Naive thymus-derived CD4-positive, alpha-beta T cell (primary cell): ENCODE measurements at places on chromosomes 2 and 18.

GRCh38 chr18:42536442-42536841, 579.0 kb downstream of the RIT2 start:
- no peak for DNase-seq

GRCh38 chr2:191169456-191170300, 18.9 kb upstream of the STAT4 start:
- DNase-seq = no peak

GRCh38 chr18:44396550-44396949, 284.1 kb upstream of the SETBP1 start:
- no peak for DNase-seq

DNA sequence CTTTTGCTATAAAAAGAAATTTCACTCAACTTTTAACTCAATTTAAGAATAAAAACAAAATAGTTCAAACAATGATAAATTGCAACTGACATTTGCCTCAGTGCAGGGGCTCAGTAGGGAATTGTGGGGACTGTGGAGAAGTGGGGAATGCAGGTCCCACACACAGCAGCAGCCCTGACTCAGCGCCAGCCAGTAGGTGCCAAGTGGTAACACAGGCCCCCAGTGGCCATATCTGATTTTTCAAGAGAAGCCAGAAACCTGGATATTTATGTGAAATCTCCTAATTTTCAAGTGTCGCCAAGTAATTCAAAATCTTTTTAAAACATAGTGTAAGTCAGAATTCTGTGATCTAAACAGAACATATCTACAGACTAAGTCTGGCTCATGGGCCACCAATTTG, 186.3 kb downstream of the EN1 start:
- DNase-seq = no peak

DNA sequence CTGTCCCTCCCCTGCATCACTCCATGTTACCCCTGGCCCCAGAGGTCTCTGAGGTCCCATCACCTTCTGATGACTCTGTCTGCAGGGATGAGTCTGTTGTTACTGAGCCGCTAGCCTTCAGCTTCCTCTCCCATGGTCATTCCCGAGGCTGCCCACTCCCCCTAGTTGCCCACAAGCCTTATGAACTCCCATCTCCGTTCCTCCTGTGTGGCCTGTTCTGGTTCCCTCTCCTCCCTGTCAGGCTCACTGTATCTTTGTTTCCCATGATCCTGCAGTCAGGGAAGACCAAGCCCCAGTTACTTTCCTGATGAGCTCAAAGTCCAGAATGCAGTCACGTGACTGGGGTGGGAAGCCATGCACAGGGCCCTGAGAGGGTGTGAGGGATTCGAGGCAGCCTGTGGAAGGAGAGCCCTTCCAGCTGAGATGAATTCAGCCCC, 39.5 kb downstream of the INPP4A start:
- DNase-seq = no peak

GRCh38 chr2:173441222-173441621, 86.5 kb downstream of the CDCA7 start:
- DNase-seq = no peak

- DNase-seq = no peak
These were observed 338.3 kb downstream of the DYSF start for GRCh38 chr2:71791501-71792135.

GRCh38 chr2:225484751-225485150, 85.2 kb downstream of the NYAP2 start:
- DNase-seq = no peak

DNA sequence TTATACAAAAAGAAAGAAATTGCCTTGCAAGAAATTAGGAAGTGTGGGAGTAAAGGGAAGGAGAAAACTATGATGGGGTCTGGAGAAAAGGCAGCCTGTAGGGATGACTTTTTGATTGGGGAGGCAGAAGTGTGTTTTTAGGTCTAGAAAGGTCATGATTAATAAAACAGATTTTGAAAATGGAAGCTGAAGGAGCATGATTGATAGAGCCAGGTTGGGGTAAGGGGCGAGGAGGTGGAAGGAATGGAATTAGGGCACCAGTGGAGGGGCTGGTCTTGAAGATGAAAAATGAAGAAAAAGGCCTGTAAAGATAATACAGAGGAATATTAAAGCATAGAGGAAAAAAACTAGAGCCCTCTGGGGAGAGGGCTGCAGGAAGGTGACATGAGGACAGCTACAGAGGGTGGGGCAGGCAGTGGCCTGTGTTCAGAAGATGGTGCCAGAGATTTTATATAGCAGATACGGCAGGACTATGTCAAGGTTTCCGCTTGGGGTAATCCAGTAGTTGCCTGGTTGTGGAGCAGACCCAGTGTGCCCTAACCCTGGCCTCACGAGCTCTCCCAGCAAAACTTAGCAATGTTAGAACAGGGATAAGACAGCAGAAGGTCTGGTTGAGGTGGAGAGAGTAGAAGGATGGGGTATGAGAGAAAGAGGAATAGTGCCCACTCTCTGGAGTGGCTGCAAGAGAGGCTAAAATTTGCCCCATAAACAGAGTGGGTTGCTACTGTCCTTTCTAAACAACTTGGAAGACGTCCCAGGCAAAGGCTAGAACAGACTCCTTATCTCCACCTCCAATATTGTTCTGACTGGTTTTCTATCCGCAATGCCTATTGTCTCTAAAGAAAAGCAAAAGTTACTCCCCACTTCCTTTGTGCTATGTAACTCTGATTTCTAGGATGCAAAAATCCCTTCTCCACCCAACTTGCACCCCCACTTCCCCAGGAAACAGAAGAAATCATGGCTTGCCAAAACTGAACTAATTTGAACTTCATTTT, 287.3 kb downstream of the AGPS start:
- no peak for DNase-seq

GRCh38 chr18:2410688-2411087, 160.6 kb downstream of the METTL4 start:
- DNase-seq = no peak

- no peak for DNase-seq
These were observed 697 bp upstream of the SPATS2L start for GRCh38 chr2:200305797-200306195.

GRCh38 chr2:120463527-120463926, 117.6 kb downstream of the INHBB start:
- DNase-seq = no peak

DNA sequence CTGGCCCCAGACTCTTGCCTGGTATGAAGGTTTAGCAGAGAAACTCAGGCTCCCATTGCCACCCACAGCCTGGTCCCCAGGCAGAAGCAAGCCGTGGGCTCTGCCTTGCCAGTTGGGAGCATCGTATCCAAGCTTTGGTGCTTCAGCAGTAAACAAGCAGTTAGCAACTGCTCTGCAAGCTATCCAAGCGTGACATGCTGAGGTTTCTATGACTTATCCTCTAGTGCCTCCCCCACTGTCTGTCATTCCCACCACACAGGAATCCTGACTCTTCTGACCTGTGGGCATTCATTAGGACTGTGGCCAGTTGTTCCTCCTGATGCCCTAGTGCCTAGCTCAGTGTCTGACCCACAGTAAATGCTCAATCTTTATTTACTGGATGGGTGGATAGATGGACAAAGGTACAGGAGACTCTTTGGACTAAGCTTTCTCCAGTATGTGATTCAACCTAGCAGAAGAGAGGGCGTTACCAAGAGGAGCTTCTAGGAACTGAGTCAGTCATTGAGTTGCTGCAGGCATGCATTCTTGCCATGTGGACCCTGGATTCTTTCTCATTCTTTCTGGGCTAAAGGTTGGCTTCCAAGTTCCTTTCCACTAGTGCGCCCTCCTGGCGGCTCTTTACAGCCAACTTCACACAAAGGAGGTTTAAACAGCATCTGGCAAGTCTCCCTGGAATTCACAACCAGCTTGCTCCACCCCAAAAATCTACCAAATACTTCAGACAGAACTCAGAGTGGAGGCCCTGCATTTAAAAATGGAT, 40.6 kb upstream of the MRPL19 start:
- DNase-seq = no peak

GRCh38 chr2:3110994-3111666, 266.5 kb downstream of the EIPR1 start:
- no peak for DNase-seq

DNA sequence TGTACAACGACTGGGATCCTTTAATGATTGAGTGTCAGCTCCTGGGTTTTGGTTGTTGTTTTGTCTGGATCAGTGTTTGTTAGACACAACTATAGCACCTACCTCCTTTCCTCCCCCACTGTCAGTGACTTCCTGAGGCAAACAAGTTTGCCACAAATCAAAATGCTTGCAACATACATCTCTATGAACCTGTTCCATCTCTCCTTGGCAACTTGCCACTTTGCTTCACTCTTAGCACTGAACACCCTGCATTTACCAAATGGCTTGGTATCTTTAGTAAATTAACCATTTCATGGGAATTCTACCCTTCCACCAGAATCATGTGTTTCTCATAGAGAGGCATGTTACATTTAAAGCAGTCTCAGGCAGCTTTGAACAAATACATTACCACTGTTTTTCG, 301.1 kb upstream of the TANK start:
- DNase-seq = no peak

DNA sequence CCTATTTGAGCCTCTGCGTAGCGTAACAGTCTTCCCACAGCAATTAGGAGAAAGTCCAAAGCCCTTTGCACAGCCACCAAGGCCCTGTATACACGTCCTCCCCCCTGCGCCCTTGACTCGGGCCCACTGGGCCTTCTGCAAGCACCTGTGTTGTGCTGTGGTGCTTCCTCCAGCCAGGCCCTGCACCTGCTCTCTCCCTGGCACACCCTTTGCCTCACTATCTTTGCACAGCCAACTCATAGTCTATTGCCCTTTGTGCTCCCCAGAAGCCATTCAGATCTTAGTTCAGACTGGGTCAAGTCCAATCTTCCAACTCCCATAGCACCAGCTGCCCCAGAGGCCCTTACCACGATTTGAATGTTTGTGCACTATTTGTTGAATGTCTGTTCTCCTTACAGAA, 271.6 kb upstream of the MGAT5 start:
- no peak for DNase-seq

GRCh38 chr18:51229328-51229727, 31.8 kb upstream of the MEX3C start:
- DNase-seq = no peak

GRCh38 chr2:151851761-151852160, 23.5 kb upstream of the ARL5A start:
- no peak for DNase-seq

- no peak for DNase-seq
These were observed 37.6 kb downstream of the CRACDL start for GRCh38 chr2:98898423-98898841.
